IMR-90 (cell line): ENCODE measurements at places on chromosomes 2 and 18.

GRCh38 chr2:43057026-43057741 lies 169.2 kb downstream of the ZFP36L2 start:
- no peak for DNase-seq

DNA sequence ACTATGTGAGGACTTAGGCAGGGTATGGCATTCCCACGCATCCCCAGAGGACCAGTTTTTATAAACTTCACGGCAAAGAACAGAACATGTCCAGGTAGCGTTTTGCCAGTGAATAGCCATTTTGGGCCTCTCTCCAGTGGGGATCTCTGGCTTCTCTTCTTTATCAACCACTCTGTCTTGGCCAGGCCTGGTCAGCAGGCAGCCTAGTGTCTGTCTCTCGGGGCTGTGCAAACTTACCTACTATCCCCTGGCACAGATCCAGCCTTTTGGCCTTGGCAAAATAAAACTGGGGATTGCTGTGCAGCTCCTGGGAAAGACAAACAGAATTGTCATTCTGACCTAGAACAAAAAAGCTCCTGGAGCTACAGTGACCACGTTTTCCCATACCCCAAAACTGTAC lies 14.5 kb downstream of the CAPN14 start:
- no peak for DNase-seq

DNA sequence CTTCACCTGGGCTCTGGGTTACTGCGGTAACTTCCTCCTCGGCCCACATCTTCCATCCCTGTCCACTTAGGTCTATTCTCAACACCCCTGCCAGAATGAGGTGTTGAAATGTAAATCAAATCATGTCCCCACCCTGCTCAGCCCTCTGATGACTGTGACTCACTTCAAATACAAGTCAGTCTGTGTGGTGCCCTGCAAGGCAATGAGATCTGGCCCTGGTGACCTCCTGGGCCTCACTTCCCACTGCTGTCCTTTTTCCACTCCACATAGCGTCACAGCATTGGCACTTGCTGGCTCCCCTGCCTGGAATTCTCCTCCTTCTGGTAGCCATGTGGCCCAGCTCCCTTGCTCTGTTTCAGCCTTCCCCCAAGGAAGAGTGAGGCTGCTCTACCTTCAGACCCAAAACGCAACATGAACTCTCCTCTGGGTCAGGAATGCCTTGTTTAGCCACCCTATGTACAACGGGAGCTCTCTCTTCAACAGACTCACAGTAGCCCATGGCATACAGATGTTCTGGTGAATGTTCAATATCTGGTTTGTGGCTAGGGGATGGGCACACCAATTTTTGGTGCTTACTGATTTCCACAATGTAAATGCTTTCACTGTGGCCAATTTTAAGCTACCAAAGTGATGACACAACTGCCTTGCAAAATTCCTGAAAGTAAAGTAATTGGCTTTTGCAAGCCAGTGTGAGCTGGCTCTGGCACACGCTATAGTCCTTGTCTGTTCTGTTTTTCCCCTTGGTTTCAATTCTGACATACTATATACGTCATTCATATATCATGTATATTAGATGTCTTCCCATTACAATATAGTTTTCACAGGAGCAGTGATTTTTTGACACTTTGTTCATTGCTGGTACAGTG lies 550.3 kb upstream of the HS6ST1 start:
- no peak for DNase-seq

- DNase-seq = no peak
Observed at GRCh38 chr2:56582570-56582969, 398.8 kb downstream of the CCDC85A start.

GRCh38 chr2:118806797-118807667 lies 40.4 kb downstream of the EN1 start:
- no peak for DNase-seq

DNA sequence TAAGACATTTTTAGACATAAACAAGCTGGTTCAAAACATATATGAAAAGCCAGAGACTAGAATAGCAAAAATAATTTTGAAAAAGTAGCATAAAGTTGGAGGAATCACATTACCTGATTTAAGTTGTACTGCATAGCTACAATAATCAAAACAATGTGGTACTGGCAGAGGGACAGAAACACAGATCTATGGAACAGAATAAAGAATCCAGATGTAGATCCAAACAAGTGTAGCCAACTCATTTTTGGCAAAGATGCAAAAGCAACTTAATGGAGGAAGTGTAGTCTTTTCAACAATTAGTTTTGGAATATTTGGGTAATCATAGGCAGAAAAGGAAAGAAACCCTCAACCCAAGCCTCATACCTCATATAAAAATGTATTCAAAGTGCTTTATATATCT lies 278.7 kb upstream of the ZNF521 start:
- DNase-seq = no peak

DNA sequence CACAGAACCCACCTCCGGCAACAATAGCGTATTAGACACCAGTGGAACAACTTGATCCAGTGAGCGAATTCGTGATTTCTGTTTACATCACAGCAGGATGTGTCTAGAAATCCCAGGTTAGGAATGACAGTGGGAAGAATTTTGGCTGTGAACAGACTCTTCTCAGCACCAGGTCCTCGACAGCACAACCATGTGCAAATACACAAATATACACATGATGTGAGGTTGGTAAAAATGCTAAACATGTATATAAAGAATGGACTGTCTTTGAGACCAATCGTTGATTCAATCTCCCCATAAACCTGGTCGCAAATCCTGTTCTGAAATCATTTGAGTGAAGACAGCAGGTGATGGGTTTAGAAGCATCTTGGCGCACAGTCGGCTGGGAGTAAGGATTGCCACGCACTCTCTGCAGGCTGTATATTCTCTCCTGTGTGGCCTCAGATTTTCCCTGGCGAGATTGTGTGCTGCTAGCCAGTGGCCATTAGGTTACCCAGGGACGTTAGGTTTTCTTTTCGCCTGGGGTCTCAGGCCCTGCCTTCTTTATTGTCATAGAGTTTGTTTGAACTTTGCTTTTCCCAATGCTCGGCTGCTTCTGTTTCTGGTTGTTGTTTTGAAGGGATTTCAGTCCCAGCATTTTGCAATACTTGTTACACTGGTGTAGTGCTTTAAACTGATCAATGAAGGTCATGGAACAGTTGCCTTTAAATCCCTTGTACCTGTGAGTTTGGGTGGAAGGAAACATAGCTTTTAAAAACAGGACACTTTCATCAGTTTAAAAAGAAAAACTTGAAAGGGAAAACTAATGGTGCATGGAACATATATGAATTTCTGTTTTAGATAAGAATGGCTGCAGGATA lies 147.3 kb downstream of the ALPK2 start:
- DNase-seq = no peak

DNA sequence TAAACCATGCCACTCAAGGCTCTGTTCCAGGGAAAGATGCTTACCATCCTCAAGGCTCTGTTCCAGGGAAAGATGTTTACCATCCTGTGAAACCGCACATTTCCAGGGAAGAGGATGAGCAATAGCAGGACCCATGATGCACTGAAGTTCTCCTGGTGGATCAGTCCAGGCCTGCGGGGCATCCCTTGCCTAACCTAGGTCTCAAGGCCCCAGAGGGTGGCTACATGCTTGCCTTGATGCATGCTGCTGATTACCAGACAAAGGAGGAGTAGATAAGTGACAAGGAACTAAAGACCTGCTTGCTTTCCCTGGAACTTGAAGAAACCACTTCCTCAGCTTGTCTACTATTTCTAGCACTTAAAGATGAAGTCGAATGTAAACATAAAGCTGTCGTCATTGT lies 111.0 kb upstream of the LINC00305 start:
- DNase-seq = no peak

DNA sequence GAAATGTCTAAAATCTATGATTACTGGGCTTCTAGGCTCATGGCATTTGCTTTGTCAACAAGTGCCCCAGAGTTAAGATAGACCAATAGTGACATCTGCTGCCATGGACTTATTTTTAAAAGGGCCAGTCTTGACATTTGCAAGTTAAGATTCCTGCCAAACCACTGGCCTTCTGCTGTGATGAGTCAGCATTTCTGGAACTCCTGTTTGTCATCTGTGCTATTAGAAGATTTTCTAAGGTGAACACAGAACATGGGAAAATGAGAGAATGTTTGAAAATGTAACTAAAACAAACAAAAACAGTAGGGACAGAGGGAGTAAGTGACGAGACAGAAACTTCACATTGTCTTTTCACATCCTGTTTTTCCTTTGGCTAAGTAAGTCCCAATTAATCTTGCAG lies 93.7 kb upstream of the WDR75 start:
- DNase-seq = peak; percentile 96

DNA sequence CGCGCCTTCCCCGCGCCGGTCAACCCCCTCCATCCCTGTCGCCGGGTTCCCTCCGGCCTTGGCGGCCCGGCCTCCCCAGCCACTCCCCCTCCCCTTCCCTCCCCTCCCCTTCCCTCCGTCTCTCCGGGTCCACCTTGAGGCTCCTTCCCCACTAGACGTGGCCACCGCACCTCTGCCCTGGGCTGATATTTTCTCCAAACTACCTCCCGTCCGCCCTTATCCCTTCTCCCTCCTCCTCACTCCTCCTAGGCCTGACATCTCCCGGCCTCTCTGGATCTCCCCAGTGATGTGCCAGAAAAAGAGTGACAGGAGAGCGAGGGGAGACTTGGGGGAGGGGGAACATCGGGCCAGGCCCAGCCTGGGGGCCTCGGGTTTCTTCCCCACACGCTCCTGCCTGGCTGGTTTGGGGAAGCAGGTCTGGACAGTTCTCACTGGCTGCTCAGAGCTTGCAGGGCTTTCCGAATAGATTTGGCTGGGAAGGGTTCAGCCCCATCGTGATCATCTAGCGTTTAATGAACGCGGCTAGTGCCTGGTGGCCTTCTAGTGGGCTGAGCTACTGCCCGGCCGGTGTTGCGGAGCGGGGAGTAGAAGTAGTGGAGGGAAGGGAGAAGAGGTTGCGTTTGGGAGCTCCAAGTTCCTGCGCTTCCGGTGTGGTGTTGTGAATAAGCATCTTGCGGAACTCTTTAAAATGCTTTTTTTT lies 641 bp downstream of the MAPRE3 start:
- DNase-seq = peak; percentile 18

DNA sequence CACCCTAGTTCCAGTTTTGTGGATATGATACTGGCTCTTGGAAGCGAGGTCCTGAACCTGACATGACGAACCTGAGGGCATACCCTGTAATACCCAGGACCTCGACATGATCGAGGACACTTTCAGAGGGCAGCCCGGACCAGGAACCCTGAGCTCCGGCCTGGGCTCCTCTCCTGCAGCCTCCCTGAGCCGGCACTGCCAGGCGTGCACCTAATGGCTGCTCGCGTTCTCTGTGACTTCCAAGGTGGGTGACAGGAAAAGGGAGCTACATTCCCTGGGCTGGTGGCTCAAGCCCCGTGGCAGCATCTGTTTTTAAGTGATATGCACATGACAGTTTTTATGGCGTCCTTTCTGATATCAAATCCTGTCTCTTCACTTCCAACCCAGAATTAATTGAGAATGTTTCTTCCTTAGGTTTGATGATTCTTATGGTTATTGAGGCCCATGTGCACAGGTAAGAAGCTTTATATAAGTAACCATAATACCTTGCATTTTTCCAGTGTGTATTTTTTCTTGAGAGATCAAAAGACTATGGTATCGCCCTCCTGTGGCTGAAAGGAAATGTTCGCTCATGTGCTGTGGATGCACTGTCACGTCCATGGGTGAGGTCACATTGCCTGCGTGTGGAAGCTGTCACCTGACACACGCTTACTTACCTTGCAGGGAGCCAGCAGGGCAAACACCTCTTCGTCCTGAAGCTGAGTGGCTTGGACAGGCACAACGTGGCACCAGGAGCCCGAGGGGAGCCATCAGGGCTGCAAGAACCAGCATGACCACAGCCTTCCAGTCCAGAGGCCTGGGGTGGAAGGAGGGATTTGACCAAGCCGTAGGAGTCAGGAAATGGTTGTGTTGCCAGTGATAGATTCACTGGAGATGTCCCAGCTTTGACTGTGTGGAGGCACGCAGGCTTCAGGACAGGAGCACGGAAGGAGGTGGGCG lies 367.4 kb upstream of the MYT1L start:
- DNase-seq = no peak

GRCh38 chr2:136530146-136530545 lies 235.2 kb upstream of the THSD7B start:
- no peak for DNase-seq

GRCh38 chr2:204494681-204495080 lies 50.6 kb upstream of the PARD3B start:
- DNase-seq = no peak

GRCh38 chr2:189542145-189542882 lies 38.3 kb downstream of the SLC40A1 start:
- no peak for DNase-seq

- no peak for DNase-seq
Observed at GRCh38 chr2:231159306-231159705, 34.5 kb upstream of the HTR2B start.

DNA sequence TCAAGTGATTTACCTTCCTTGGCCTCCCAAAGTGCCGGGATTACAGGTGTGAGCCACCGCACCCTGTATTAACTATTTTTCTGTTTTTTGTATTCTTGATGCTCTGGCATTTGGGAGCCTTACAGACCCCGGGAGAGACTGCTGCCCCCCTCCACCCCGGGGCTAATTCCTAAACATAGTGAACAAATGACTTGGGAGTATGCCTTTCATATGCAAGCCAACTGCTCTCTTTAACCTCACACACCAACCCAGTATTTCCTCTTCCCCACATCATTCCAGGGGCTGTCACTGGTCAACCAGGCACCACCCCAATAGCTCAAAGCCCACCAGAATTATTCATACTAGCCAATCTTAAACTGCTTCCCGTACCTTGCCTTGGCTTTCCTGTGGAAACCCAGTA lies 79.7 kb downstream of the PDK1 start:
- no peak for DNase-seq

GRCh38 chr2:26011990-26012856 lies 21.7 kb upstream of the RAB10 start:
- peak; percentile 81 for DNase-seq

GRCh38 chr2:198167346-198167745 lies 363.0 kb downstream of the PLCL1 start:
- no peak for DNase-seq

DNA sequence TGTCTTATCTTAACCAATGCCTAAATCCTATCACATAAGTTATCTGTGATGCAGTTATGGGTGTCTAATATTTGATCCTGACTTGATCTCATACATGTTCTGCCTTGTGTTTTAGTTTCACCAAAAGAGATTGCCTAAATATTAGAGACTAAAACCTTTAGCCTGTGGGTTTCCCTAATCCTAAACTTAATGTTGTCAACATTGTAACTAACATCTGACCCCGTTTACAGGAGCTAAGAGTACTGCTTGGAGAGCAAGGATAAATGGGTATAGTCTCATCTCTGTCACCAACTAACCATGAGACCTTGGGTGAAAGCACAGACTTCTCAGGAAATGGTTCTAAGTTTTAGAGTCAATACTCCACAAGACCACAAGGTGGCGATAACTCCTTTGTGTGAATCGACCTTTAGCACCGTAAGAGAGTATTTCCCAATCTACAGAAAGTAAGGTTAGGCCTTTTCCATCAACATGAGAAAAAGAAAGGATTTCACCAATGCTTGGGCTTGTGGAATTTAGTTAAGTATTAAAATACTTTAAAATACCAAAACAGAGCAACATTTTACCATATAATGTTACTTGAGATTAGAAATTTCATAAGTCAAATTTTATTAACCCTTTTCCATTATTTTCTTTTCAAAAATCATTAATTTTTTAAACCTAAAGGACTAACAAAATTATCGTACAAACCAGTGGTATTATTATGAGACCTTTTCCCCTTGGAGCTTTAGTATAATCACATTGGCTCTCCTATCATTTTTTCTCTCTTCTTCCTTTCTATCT lies 60.5 kb downstream of the G6PC2 start:
- DNase-seq = peak; percentile 72
